ENCODE measurements at places on chromosomes 1 and 21.

DNA sequence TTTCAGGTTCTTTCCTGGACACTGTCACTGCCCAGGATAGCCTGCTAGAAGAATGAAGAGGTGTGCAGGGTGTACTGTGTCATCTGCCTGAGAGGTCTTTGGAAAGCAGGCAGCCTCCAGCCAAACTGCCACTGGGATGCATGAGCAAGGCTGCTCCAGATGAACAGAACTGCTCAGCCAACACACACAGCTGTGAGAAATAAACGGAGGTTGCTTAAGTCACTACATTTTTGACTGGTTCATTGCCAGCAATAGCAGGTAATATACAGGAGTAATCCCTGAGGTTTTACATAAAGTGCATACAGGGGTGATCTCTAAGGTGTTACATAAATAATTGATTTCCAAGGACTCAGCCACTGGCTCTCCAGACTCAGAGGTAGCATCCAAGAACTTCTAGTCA is 516.9 kb downstream of the BRINP3 start:
- DNase-seq, result no peak

GRCh38 chr1:51058858-51059257 is 43.2 kb upstream of the C1orf185 start:
- DNase-seq, result no peak

GRCh38 chr1:973459-974292 is 7.4 kb downstream of the PLEKHN1 start:
- no peak for DNase-seq

DNA sequence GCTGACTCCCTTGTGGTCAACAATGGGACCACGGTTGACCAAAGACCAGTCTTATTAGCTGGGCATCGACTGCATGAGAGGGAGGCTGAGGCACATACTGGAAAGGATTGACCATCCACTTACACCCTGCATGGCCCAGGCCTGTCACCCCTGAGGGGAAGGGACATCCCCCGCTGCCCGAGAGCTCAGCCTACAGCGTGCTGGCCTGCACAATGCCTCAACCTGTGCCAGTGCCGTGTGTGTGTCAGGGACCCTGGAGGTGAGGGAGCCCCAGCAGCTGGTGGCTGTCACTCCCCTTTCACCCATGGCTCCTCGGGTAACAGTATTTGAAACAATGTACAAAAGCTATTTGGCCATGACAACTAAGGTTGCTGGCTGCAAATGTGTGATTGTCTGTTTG is 67.3 kb downstream of the SLC35F3 start:
- DNase-seq, result no peak

- DNase-seq, result no peak
These were observed 161.0 kb downstream of the DHRS3 start for GRCh38 chr1:12456979-12457378.

GRCh38 chr1:112995890-112996289 is 39.9 kb upstream of the SLC16A1 start:
- no peak for DNase-seq

DNA sequence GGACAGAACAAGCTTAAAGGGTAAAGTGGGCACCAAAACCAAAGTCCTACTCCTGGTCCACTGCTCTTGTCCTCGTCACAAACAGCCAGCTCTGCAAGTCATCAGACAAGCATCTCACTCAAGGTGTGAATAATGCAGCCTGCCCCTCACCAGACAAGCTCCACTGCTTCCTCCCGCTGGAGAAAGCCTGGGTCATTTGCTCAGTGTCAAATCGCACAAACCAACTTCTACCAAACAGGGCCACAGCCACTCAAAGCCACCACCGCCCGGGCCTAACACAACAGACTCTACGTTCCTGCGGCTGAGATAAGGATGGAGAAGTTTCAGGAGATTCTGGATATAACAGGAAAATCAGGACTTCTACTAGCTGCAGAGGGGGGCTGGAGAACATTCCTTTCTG is 3.3 kb downstream of the SSBP3 start:
- no peak for DNase-seq

GRCh38 chr1:40901886-40902852 is 40.0 kb upstream of the CITED4 start:
- DNase-seq, result no peak

DNA sequence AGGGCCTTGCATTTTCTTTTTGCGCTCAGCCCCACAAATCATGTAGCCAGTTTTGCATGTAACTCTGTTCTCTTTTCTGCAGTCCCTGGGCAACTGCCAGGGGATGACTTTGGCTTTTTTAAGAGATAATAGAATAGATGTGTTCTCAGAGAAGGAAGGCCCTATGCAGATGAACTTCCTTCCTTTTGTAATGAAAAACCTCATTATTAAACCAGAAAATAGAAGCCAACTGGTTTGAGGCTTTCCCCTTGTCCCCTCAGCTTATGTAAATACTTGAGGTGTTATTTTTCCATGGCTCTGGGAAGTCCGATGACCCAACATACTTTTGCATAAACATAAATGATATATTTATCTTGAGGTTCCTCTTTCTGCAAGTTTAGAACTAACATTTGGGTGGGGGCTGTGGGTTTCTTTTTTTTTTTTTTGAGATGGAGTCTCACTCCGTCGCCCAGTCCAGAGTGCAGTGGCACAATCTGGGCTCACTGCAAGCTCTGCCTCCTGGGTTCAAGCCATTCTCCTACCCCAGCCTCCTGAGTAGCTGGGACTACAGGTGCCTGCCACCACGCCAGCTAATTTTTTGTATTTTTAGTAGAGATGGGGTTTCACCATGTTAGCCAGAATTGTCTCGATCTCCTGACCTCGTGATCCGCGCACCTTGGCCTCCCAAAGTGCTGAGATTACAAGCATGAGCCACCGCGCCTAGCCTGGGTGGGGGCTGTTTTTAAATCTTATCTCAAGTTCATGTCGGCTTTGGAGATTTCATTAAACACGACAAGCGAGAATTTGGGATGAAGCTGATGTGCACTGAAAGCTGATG is 14.4 kb upstream of the FCRL5 start:
- DNase-seq, result peak; percentile 72

GRCh38 chr1:25695771-25696311 is 79.2 kb downstream of the MAN1C1 start:
- DNase-seq, result no peak

DNA sequence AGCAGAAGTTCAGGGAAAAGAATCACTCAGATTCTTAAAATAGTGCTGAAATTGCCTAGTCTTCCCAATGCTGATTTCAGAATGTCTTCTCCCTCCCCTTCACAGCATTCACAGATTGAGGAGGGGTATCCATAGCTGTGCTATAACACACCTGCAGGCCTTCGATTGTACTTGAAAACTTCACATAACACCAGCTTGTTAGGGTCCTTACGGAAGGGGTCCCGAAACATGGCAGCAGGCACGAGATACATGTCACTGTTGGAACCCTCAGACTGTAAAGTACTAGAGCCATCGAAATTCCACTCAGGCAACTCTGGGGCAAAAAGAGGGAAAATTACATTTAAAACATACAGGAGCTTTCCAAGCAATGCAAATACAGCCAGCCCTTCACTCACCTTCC is 4.6 kb downstream of the GLUL start:
- no peak for DNase-seq

GRCh38 chr1:30197639-30198450 is 525.5 kb downstream of the MATN1 start:
- no peak for DNase-seq

- DNase-seq, result peak; percentile 15
These were observed 121.7 kb downstream of the SLC30A10 start for GRCh38 chr1:219806642-219807041.

DNA sequence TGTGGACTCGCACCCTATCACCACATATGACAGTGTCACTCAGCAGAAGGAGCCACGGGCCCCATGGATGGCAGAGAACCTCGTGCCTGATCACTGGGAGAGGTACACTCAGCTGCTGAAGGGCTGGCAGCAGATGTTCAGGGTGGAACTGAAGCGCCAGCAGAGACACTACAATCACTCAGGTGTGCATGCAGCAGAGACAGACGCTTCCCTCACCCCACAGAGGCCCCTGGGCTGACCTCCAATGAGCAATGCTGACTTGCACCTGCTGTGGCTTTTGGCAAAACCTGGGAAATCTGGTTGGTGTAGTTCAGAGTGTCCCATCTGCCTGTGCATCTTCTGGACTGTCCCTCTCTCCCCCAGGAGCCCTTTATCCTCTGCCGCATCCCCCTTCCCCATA is 51.9 kb downstream of the KIAA1614 start:
- no peak for DNase-seq

DNA sequence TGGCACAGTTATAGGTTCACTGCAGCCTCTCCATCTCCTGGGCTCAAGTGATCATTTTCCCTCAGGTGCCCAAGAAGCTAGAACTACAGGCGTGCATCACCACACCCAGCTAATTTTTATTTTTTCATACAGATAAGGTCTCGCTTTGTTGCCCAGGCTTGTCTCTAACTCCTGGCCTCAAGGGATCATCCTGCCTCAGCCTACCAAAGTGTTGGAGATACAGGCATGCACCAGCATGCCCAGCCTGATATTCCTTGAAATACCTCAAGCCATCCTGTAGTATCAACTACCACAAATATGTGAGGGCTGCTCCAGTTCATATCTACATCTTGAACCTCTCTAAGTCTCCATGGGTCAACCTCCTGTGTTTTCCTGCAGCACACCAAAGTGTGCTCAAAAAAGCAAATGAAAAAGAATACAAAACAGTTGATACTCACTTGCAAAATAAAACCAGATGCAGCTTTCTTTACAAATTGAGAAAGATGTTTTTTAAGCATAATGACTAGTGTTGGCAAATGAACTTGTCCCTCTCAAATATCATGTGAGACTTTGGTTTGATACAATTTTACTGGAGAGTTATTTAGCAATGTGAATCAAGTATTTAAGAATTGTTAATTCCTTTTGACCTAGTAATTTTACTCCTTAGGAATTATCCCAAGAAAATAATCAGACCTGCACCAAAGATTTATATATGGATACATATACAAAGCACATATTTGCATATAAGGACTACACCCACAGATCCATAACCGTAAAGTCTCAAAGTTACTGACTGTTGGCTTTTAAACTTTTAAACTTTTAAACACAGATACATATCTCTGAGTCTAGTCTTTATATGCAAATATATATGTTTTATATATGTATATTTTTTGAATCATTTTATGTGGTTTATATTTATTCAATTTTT is 197.7 kb downstream of the NRIP1 start:
- DNase-seq, result no peak

DNA sequence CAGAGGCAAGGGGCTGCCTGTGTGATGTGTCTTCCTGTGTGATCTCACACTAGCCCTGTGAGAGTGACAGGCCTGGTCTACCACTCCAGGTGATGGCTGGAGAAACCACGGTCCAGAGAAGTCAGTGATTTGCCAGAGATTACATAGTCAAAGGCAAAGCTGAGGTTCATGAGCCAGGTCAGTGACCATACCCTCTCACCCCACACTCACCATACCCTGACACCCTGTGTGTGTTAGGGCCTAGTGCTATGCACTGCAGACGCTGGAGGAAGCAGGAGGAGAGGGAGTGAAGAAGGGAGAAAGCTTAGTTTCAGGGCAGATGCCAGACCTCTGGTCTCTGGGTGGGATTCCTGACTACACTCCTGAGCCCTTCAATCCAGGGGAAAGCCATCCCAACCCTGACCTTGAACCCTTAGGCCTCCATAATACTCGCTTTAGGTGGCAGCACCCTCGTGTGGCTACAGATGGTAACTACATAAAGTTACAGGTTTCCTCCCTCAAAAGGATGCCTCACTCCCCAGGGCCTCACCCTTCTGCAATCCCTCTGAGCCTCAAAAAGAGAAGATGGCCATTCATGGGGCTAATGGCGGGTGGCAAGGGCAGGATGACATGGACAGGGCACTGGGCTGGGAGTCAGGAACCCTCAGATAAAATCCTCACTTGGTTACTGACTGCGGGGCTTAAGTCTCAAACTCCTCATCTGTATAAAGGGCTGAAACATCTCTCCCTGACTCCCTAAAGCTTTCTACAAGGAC is 20.8 kb upstream of the SDC3 start:
- DNase-seq, result peak; percentile 74
